Left kidney (tissue), 8 donors: ENCODE measurements at places on chromosomes 12 and 14. TPM values are rescaled to one million over a fixed set of nuclear protein-coding genes. Genes with fewer than 3 reads are reported as not detected.

GRCh38 chr12:34386621-34387255, 364.4 kb downstream of the ALG10 start:
- DNase-seq: no peak

Gene CCER1
- polyA plus RNA-seq: not detected

DNA sequence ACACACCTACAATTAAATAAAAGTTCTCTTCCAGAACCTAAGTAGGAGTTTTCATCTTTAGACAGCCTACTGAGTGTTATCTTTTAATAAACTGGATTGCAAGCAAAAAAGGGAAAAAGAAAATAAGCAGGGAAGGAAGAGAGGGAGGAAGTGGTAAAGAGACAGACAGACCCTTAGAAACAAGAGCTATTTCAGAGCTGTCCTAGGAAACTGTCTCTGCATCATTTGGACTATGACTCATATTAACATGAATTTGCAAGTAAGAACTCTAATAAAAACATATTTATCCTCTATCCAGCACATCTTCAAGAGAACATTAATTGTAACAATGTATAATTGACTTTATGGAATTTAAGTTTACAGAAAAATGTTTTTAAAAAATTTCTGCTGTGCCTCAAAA, 438.8 kb upstream of the USP15 start:
- no peak for DNase-seq

DNA sequence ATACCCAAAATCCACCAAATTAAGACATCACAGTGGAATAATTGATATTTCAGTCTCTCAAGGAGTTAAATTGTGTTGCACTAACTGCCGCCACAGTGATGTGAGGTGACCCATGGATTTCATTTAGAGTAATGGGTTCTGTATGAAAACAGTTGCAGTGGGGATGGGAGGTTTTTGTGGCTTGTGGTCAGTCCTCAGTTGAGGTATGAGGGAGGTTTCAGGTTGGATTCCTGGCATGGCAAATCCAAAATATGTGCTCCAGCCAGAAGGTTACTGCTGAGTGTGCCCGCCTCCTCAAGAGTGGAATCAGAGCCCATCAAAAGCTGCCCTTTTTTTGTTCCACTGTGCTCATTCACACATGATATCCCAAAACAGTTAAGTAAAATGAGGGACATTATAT, 487.1 kb downstream of the EGLN3 start:
- DNase-seq: no peak

DNA sequence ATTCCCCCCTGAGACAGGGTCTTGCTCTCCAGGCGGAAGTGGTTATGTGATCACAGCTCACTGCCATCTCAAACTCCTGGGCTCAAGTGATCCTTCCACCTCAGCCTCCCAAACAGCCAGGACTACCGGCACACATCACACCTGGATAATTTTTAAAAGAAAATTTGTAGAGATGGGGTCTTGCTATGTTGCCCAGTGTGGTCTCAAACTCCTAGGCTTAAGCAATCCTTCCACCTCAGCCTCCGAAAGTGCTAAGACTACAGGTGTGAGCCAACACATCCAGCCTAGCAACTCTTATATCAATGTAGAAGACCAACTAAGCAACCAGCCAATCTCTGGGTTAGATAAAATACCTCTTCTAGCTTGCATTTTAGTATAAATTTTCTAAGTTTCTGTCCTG, 297.2 kb downstream of the MED13L start:
- DNase-seq: no peak
